ENCODE measurements at places on chromosomes 16 and 17.

DNA sequence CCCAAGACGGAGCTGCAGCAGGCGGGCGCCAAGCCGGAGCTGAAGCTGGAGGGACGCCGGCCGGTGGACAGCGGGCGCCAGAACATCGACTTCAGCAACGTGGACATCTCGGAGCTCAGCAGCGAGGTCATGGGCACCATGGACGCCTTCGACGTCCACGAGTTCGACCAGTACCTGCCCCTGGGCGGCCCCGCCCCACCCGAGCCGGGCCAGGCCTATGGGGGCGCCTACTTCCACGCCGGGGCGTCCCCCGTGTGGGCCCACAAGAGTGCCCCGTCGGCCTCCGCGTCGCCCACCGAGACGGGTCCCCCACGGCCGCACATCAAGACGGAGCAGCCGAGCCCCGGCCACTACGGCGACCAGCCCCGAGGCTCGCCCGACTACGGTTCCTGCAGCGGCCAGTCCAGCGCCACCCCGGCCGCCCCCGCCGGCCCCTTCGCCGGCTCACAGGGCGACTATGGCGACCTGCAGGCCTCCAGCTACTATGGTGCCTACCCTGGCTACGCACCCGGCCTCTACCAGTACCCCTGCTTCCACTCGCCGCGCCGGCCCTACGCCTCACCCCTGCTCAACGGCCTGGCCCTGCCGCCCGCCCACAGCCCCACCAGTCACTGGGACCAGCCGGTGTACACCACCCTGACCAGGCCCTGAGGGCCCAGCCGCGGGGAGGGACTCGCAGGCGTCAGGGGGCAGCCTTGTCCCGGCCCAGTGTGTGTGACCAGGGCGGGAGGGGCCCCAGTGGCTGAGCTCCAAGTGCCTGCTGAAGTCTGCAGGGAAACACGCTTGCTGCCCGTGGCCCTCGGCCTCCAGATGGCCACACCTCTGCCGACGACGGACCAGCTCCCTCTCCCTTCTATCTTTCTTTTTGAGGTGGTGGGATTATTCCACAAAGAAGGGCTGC is 3.4 kb downstream of the SOX8 start:
- no peak for DNase-seq

- no peak for DNase-seq
Measured at GRCh38 chr16:5006348-5007193, 27.2 kb downstream of the NAGPA start.

DNA sequence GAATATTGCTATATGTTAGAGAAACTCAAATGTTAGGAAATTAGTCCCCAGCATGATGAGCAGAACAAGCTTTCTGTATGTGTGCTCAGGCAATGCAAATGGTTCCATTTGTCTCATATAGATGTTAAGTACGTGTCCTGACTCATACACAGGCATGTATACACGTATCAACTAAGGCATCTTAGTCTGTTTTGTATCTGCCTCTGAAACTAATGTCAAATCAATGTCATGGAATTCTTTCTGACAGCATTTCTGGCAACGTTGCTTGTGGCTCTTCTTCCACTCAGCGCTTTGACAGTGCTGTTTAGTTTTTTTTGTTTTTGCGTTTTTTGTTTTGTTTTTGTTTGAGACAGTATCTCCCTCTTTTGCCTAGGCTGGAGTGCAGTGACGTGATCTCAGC is 111.9 kb downstream of the CNTNAP4 start:
- DNase-seq = no peak

- DNase-seq = no peak
Measured at GRCh38 chr16:88815901-88816589, 4.3 kb upstream of the APRT start.

DNA sequence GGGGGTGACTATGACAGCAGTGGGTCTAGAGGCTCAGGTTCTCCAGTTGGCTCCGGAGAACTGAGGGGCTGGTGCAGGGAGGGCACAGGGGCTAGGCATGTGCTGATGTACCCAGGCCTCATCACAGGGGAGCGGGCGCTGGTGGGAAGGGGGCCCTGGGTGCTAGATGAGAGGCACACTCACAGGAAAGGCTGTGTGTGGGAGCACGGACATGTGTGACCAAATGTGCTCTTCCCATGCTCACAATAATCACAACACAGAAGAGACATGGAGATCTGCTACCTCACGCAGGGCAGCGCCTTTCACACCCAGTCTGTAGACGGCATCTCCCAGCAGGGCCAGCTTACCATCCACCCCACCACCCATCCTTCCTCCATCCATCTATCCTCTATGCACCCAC is 17.4 kb upstream of the RASD1 start:
- no peak for DNase-seq

GRCh38 chr17:80204626-80205468 is 15.3 kb downstream of the SGSH start:
- no peak for DNase-seq

- DNase-seq = no peak
Measured at GRCh38 chr17:67863624-67864247, 38.4 kb downstream of the BPTF start.

DNA sequence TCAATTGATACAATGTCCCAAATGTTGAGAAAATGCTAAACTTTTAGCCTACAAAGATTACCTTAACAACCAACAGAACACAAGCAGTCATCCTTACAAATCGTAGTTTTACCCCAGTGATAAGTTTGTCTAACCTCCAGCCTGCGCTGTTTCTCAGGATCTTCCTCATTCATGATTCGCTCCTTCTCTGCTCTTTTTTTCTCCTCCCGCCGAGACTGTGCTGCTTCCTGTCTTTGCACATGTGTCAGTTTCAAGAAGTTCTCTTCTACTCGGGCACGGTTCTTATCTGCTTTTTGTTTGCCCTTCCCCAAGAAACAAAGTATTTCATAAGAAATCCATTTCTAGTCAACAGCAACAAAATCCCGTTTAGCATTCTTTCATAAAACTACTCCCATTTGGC is 10.2 kb upstream of the STRADA start:
- DNase-seq = no peak
